ENCODE measurements at places on chromosomes 4 and X.
A peak's percentile ranks its signal among the peaks of the same experiment; 100 is the strongest.

DNA sequence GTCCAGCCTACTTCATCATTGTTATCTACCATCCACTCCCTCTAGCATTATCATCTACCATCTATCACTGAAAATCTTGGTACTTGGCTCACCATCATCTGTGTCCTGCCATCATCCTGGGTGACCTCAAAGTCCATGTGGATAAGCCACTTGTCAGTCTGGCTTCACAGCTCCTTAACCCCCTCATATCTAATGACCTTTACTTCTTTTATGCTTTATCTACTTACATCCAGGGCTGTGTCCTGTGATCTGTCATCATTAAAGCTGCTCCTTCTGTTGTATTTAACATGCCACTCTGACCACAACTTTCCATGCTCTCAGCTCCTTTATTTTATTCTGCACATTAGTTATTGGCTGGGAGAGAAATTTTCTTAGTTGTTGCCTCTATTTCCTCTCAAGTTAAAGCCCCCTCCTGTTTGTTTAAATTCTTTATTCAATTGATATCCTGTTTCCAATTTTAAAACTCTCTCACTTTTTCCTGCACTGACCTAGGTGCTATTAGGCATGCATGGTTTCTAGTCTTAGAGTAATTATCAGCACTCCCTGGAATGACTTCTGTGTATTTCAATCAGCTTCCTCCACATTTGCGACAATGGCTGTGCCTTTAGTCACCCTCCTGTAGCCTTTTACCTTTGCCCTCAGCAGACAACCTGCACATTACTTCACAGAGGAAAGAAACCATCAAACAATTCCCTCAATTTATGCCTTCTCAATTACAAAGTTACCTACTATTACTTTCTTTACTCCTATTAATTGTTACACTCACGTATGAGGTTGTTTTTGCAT lies 8.1 kb upstream of the FABP2 start:
- no peak for DNase-seq

DNA sequence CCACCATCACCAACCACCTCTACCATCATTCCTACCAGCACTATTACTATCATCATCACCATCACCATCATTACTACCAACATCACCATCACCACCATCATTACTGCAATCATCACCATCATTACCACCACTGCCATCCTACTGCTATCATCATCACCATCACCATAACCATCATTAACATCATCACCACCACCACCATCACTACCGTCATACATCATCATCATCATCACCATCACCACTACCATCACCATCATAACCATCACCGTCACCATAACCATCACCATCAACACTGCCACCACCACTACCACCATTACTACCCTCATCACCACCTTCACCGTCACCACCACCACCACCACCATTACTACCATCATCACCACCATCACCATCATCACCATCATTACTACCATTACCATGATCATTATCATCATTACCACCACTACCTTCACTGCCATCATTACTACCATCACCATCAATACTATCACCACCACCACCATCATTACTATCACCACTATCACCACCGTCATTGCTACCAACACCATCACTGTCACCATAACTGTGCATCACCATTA lies 71.8 kb downstream of the PSAPL1 start:
- DNase-seq, result no peak

DNA sequence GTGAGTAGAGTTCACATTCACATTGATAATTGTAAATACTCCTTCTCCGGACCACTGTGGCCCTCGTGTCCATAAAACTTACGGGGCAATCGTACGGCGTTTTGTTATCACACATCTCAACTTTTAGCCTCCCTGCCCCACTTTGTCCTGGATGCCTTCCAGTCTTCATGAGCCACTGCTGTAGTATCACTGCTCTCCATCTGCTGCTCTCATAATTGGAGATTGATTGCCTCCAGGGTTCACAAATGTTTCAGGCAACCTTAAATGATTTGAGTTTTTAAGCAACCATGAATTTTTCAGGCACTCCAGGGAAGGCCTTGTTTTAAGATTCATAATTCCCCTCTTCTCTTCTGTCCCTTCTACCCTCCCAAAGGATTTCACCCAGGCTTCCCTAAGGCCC lies 28.4 kb downstream of the ALPK1 start:
- DNase-seq, result no peak

DNA sequence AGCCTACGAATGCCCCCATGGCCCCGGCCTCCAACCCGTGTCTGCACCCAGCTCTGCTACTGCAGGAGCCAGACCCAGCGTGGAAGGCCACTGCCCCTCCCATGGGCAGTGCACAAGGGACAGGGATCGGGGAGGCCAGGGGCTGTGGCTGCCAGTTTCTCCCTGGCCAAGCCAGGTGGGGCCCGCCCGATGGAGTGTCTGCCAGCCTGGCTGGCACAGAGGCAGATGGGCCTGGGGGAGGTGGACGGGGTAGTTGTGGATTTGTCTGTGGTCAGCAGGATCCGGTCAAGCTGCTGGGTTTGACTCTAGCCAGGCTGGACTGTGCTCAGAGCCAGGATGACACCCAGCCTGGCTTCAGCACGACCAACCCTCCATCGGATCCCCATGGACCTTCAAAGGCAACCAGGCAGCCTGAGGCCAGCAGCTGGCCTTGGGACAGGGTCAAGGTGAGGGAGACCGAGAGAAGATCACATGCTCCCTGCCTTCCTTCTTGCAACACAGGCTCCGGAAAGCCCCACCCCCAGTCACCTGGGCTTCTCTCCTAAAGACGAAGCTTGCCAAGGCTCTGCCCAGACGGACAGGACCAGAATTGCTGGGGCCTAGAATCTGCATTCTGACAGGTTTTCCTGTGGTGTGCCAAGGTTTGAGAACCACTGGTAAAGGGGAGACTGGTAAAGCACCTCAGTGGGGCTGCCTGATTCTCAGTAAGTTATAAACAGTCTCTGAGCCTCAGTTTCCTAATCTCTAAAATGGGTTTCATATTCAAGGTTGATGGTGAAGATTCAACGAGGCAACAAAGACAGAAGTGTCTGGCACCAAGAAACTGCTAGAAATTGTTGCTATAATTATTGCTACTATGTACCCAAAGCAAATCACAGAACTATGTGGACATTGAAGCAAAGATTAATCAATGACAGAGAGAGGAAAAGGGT lies 78.6 kb downstream of the PPP2R2C start:
- DNase-seq, result no peak

- peak; percentile 29 for DNase-seq
Observed at GRCh38 chrX:119488749-119489148, 20.5 kb downstream of the SLC25A5 start.

GRCh38 chrX:151397741-151398070 lies 700 bp downstream of the VMA21 start:
- DNase-seq, result no peak

DNA sequence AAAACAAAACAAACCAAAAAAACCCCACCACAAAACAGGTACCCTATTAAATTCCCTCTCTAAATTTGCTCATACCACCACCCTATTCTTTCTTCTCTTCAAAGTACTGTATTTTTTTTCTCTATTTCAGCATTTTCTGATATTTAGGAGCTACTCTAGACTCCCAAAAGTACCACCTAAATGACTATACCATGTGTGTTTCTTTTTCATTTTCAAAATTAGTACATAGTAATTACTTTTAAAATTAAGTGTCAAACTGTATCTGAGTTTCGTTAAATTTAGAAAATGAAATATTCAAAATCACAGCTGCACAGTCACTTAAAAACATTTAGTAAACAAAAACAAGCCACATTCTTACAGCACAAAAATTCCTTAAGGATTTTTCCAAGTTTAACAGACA lies 161.7 kb downstream of the FBXW7 start:
- no peak for DNase-seq

- DNase-seq, result no peak
Observed at GRCh38 chr4:139808808-139809756, 143.5 kb downstream of the MGST2 start.

GRCh38 chrX:1124531-1124930 lies 87.9 kb downstream of the CRLF2 start:
- DNase-seq, result no peak

GRCh38 chr4:62377700-62378099 lies 1177.6 kb downstream of the ADGRL3 start:
- no peak for DNase-seq

DNA sequence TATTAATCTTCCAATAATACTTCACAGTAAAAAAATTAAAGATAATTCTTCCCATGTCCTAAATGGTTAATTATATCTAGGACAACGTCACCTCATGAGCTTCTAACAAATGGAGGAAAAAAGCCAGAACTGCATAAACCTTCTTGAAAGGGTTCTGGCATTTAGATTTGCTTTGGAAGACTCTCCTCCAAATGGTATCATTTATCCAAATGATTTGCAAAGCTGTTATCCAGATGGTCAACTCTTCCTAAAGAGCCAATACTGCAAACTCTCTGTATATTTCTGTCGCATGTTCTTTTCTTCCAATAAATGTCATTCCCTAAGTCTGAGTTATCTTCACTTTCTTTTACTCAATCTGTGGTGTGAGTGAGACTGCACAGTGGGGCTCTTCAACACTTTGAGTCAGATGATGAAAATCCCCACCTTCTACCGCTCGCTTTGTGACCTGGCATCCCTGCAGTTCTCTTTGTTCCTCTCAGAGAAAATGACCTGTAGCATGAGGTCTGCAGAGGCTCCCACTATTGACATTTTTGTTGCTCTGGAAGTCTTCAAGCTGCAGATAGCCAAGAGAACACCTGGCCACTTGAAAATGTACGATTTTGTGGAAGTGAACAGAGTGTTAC lies 52.9 kb downstream of the TMEM150C start:
- DNase-seq, result no peak
